Stimulated activated CD4-positive, alpha-beta T cell treated with anti-CD3 and anti-CD28 coated beads, Interleukin-15, amount 100 ng/mL, for 48 hours (primary cell): ENCODE measurements at places on chromosomes 5 and 9.

DNA sequence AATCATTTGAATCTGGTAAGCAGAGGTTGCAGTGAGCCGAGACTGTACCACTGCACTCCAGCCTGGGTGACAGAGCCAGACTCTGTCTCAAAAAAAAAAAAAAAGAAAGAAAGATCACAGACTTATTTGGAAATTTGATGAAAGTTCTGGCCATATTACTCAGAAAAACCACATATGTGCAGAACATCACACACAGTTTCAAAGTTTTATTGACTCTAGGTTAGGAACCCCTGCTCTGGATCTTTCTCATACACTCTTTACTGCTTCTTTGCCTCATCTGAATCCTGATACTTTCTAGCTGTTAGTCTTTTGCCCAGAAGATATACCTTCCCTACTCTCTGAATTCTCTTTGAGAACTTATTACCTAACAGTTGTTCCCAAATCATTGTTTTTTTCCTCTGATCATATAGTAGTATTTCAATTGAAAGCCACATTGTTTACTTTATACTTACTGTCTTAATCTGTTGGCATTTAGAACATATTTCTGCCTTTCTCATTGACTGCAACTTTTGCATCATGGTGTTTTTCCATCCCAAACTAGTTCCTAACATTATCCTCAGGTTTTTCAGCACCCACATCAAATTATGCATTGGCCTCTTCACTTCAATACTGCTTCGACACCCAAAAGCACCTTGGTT lies 68.7 kb downstream of the LNPEP start:
- DNase-seq: no peak

GRCh38 chr5:75433814-75434506 lies 77.5 kb downstream of the CERT1 start:
- DNase-seq: no peak

- no peak for DNase-seq
These were observed 202.7 kb downstream of the ATP10B start for GRCh38 chr5:160649304-160649703.

DNA sequence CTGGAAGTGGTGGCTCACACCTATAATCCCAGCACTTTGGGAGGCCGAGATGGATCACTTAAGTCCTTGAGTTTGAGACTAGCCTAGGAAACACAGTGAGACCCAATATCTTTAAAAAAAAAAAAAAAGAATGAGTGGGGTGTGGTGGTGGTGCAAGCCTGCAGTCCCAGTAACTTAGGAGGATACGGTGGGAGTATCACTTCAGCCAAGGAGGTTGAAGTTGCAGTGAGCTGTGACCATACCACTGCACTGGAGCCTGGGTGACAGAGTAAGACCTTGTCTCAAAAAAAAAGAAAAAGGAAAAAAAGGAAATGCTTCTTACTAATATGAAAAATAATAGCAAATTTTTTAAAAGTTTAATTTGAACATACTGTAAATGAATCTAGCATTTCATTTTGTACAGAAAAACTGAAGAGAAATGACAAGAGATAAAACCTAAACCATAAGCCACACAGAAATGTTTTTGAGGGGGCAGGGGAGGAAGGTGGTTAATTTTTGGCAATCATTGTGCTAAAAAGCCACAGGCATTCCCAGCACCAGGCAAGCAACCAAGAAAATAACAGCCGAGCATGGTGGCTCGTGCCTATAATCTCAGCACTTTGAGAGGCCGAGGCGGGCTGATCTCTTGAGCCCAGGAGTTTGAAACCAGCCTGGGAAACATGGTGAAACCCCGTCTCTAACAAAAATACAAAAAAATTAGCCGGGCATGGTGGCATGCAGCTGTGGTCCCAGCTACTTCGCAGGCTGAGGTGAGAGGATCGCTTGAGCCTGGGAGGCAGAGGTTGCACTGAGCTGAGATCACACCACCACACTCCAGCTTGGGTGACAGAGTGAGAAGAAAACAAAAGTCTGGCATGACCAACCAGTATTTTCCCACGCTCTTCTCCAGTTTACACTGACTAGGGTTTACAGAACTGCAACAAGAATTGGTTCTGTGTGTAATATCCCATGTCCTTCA lies 114.5 kb upstream of the NR5A1 start:
- DNase-seq: no peak

GRCh38 chr9:114669961-114670360 lies 12.0 kb downstream of the TEX48 start:
- no peak for DNase-seq
